T-cell (primary cell): ENCODE measurements at places on chromosomes 5 and 9.

DNA sequence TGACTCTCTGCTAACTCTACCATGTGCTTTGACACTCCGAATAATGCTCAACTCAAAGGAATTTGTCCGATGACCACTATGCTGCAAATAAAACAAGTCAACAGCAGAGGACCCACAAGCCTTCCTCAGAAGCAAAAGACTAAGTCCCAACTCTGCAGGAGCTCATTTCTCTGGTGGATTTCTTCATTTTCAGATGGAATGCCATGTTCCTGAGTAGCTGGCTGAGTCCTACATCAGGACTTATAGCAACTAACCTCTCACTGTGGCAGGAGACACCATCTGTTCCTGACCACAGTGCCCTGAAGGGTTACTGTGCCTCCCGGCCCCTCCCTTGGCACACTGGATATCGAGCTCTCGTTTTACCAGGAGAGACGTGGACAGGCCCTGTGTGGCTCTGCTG, 20.8 kb downstream of the LHFPL2 start:
- no peaks in the 10 kb centered on the region for H3K4me1 ChIP-seq
- no peak for DNase-seq
- no peak overlapping the region for H3K27ac ChIP-seq

- H3K4me3 ChIP-seq = no peak overlapping the region
- no peak for DNase-seq
Observed at GRCh38 chr9:76581731-76582130, 122.7 kb downstream of the GCNT1 start.

GRCh38 chr5:57650360-57651069, 167.9 kb upstream of the ACTBL2 start:
- no peak for DNase-seq
- no peaks in the 10 kb centered on the region for H3K27me3 ChIP-seq
- no peaks in the 10 kb centered on the region for H3K4me1 ChIP-seq
- H3K4me3 ChIP-seq = no peak overlapping the region
- H3K36me3 ChIP-seq = no peaks in the 10 kb centered on the region
- no peak overlapping the region for H3K27ac ChIP-seq

GRCh38 chr9:92188969-92189781, 74.0 kb upstream of the SPTLC1 start:
- no peak overlapping the region for H3K4me3 ChIP-seq
- H3K27ac ChIP-seq = no peak overlapping the region
- no peaks in the 10 kb centered on the region for H3K27me3 ChIP-seq

DNA sequence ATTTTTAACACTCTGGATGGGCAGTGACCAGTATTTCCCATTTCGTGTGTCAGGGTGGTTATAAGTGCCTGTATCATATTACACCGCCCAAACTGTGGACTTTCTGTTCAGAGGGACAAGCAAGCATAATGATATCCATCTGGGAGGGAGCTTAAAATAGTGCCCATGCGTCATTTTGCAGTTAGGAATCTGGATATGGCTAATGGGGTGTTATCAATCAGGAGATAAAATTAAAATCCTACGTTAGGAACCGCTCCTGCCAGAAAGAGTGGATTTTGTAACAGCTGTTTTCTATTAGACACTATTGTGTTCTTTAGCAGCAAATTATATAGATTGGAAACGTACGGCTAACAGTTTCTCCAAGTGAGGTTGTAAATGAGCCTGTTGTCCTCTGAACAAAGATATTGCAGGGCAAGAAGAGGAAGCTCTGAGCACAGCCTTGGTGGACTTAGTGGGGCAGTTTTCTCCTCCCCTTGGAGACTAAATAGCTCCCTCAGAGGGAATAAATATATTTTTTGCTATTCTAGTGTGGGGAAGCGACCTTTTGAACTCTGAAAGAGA, 160.4 kb downstream of the SPATA31D1 start:
- H3K36me3 ChIP-seq = no peaks in the 10 kb centered on the region
- H3K4me1 ChIP-seq = no peaks in the 10 kb centered on the region
- H3K27me3 ChIP-seq = no peaks in the 10 kb centered on the region

GRCh38 chr5:252546-252945, 18.9 kb upstream of the PDCD6 start:
- H3K4me1 ChIP-seq = peaks cover 10% of the 10 kb centered on the region
- peak overlapping the region; percentile 68 for H3K27ac ChIP-seq
- peaks cover 40% of the 10 kb centered on the region for H3K36me3 ChIP-seq

GRCh38 chr5:81244451-81244850, 11.3 kb downstream of the CKMT2 start:
- no peaks in the 10 kb centered on the region for H3K36me3 ChIP-seq
- H3K4me3 ChIP-seq = no peak overlapping the region
- H3K4me1 ChIP-seq = no peaks in the 10 kb centered on the region
- no peak overlapping the region for H3K27ac ChIP-seq
- DNase-seq = no peak
- H3K27me3 ChIP-seq = no peaks in the 10 kb centered on the region

GRCh38 chr5:157100140-157100679, 8.6 kb downstream of the HAVCR2 start:
- H3K4me3 ChIP-seq = no peak overlapping the region
- H3K4me1 ChIP-seq = no peaks in the 10 kb centered on the region
- no peaks in the 10 kb centered on the region for H3K36me3 ChIP-seq

GRCh38 chr9:88011005-88011766, 36.9 kb upstream of the CDK20 start:
- H3K36me3 ChIP-seq = no peaks in the 10 kb centered on the region
- peaks cover 14% of the 10 kb centered on the region for H3K4me1 ChIP-seq
- H3K27me3 ChIP-seq = peaks cover 16% of the 10 kb centered on the region
- H3K4me3 ChIP-seq = no peak overlapping the region
- no peak overlapping the region for H3K27ac ChIP-seq
- no peak for DNase-seq

DNA sequence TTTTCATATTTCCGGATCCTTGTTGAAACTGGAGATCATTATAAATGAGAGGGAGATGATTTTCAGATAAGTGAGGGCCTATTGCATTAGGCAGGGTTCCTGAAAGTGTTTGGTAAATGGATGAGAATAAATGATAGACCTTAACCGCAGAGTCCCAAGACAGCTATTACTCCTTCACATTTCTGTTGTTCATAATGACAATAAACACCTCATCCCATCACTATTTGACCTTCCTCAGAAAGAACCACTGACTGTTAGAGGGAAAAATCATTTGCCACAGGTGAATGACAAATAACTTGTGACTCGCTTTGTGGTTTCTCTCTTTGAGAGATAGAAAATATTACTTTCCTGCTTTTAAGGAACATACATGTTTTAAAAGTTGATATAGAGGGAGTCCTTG, 47.3 kb upstream of the TRMT10B start:
- no peaks in the 10 kb centered on the region for H3K27me3 ChIP-seq
- H3K27ac ChIP-seq = no peak overlapping the region
- no peak for DNase-seq
- no peaks in the 10 kb centered on the region for H3K36me3 ChIP-seq

DNA sequence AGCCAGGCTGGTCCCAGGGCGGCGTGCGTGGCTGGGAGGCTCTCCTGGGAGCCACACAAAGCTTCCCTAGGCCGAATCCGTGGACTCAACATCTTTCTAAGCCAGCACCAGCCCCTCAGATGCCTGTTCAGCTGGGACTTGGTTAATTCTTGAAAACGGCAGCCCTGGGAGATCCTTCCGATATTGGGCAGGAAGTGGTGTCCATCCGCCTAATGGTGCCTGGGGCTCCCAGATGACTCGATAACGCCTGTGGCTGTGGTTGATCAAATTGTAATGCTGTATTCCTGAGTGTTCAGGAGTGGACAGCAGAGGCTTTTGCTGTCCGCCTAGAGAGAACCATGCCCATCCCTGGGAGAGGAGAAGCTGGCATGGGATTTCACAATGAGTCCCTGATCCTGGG, 14.1 kb downstream of the KCNT1 start:
- no peak for DNase-seq
- no peaks in the 10 kb centered on the region for H3K36me3 ChIP-seq
- H3K4me3 ChIP-seq = no peak overlapping the region
- no peak overlapping the region for H3K27ac ChIP-seq
- H3K4me1 ChIP-seq = no peaks in the 10 kb centered on the region

GRCh38 chr5:107639990-107640389, 30.7 kb downstream of the EFNA5 start:
- no peaks in the 10 kb centered on the region for H3K27me3 ChIP-seq
- no peaks in the 10 kb centered on the region for H3K4me1 ChIP-seq
- no peak overlapping the region for H3K4me3 ChIP-seq
- DNase-seq = no peak

- no peak overlapping the region for H3K4me3 ChIP-seq
- no peak for DNase-seq
- H3K36me3 ChIP-seq = no peaks in the 10 kb centered on the region
- H3K4me1 ChIP-seq = no peaks in the 10 kb centered on the region
- H3K27me3 ChIP-seq = no peaks in the 10 kb centered on the region
Observed at GRCh38 chr9:26262421-26263107, 584.3 kb upstream of the TUSC1 start.

GRCh38 chr9:20713172-20713571, 29.1 kb downstream of the FOCAD start:
- no peaks in the 10 kb centered on the region for H3K27me3 ChIP-seq
- no peak overlapping the region for H3K27ac ChIP-seq
- H3K4me1 ChIP-seq = no peaks in the 10 kb centered on the region
- H3K4me3 ChIP-seq = no peak overlapping the region
- no peaks in the 10 kb centered on the region for H3K36me3 ChIP-seq
- no peak for DNase-seq

DNA sequence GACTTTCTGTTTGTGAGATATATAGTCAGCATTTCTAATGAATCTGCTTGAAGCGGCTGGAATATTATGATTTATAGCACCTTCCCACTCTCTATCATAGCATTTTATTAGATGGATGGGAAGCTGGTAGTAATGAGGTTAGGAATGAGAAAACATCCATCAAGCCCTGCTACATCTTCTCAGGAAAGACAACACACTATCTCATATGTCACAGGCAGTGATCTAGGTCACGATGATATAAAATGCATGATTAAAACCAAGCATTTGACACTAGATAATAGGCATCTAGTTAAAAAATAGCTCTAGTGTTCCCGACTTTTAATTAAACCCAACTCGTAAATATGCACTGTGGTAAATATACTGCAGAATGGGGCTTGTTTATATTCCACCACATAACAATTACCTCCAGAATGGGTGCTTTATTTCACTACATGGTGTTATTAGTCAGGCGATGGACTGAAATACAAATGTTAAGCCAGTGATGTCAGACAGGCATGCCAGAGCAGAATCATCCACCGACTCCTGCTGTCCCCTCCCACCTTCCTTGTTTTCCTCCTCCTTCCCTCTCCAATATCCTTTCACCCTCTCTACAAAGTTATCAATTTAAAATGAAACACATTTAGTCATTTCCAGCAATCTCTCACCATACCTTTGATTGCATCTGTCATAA, 286.8 kb downstream of the SPATA31D1 start:
- H3K27me3 ChIP-seq = no peaks in the 10 kb centered on the region
- H3K27ac ChIP-seq = no peak overlapping the region
- no peak for DNase-seq
- H3K4me1 ChIP-seq = no peaks in the 10 kb centered on the region
- H3K36me3 ChIP-seq = no peaks in the 10 kb centered on the region

DNA sequence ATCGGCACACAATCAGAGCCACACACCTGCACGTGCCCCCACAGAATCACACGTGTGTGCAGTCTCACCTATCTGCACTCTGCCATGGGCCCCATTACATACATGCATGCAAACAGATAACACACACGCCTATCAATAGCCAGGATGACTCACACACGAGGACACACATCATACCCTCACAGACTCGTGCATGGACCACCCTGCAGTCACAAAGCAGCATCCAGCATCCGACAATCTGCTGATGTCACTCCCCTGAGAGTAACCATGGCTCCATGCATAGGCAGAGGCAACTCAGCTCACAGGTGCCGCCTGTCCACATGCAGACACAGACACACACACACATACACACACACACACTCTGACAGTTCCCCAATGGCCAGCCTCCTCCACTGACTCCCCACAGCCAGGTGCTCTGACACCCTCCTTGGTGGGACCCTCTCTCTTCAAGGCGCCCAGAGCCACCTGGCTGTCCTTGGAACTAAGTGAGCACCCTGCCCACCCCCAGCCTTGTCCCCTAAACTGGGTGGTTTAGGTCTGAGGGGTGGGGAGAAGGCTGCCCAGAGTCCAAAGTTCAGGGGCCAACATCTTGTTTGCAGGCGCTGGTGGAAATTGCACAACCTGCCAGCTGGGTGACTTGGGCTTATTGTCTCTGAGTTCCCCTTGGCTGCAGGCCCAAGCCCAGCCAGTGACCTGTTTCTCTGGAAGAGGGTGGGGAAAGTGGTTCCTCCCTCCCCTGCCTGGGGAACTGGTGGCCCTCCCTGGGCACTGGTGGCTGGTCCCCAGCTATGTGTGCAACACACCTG, 34.6 kb upstream of the NEK6 start:
- H3K36me3 ChIP-seq = no peaks in the 10 kb centered on the region
- no peak for DNase-seq
- H3K27ac ChIP-seq = no peak overlapping the region

GRCh38 chr9:124074746-124075145, 63.2 kb downstream of the LHX2 start:
- H3K4me3 ChIP-seq = no peak overlapping the region
- no peak for DNase-seq
- peaks cover 8% of the 10 kb centered on the region for H3K27me3 ChIP-seq
- H3K27ac ChIP-seq = no peak overlapping the region
- no peaks in the 10 kb centered on the region for H3K4me1 ChIP-seq
- no peaks in the 10 kb centered on the region for H3K36me3 ChIP-seq

DNA sequence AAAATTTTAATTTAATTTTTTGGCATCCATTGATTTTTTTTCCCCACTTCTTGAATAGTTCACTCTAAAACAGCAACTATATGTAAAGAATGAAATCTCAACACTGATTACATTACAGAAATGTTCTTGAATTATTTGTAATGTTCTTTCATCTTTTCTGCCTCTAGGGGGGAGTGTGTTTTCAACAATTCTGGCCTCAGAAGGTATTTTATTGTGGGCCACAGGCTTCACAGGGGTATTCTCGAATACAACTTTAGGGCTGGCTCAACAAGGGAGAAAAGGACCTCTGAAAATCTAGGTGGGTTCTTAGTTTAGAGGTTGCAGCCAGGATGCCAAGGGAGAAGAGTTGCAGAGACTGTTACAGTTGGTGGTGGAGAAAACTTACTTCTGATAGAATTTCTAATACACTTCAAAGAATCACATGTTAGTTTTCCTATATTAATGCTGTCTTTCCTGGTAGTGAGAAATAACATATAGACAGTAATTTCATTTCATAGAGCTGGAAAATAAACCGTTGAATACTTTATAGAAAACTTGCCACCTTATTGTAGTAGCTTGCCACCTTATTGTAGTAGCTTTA, 3.6 kb upstream of the NPR3 start:
- DNase-seq = no peak
- peaks cover 2% of the 10 kb centered on the region for H3K4me1 ChIP-seq
- no peak overlapping the region for H3K27ac ChIP-seq
- no peak overlapping the region for H3K4me3 ChIP-seq
- H3K27me3 ChIP-seq = peaks cover 2% of the 10 kb centered on the region
- no peaks in the 10 kb centered on the region for H3K36me3 ChIP-seq

DNA sequence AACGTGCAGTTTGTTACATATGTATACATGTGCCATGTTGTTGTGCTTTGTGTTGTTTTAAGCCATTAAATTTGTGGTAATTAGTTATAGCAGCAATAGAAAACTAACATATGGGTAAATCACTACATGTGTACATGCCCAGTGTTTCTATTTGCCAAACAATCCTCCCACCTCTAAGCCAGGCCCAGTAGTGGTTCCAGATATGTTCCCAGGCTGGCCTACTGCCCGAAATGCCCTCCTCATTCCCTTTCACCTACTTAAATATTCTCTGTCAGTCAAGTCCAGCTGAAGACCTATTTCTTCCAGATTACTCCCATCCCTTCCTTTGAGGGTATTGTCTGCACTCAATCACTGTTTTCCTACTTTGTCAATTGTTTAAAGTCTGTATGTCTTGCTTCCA, 24.1 kb upstream of the AGGF1 start:
- H3K36me3 ChIP-seq = no peaks in the 10 kb centered on the region
- H3K4me1 ChIP-seq = no peaks in the 10 kb centered on the region
- H3K4me3 ChIP-seq = no peak overlapping the region
- H3K27me3 ChIP-seq = no peaks in the 10 kb centered on the region
- DNase-seq = no peak
